Smooth muscle cell of the coronary artery (primary cell): ENCODE measurements at places on chromosomes 3 and 15. TPM values are rescaled to one million over a fixed set of nuclear protein-coding genes. Genes with fewer than 3 reads are reported as not detected.

Gene LRRC49
- 8.7 and 10.9 TPM in 2 replicates for total RNA-seq

Gene MYLK
- total RNA-seq: 85.2 and 276 TPM in 2 replicates

Gene TMEM40
- not detected in 2 replicates for total RNA-seq

Gene ACSBG1
- under 0.01 TPM in 1 of 2 replicates, not detected in the other for total RNA-seq

Gene PEX5L
- total RNA-seq: 1.4 TPM in 1 of 2 replicates, not detected in the other

Gene ZNF501
- total RNA-seq: 3.8 and 5.5 TPM in 2 replicates
